IPS-NIHi11 (cell line): ENCODE measurements at places on chromosomes 1 and 21.
A peak's percentile ranks its signal among the peaks of the same experiment; 100 is the strongest.

- DNase-seq: peak; percentile 62
Measured at GRCh38 chr1:19113697-19114092, 96.4 kb downstream of the UBR4 start.

- no peak for DNase-seq
Measured at GRCh38 chr21:34687065-34687464, 18.3 kb downstream of the CLIC6 start.

- no peak for DNase-seq
Measured at GRCh38 chr1:184888505-184888904, 85.8 kb downstream of the NIBAN1 start.

GRCh38 chr1:59379371-59379728 is 82.5 kb downstream of the FGGY start:
- no peak for DNase-seq

- no peak for DNase-seq
Measured at GRCh38 chr1:23103001-23103889, 65.4 kb downstream of the LUZP1 start.
